Activated CD8-positive, alpha-beta memory T cell treated with anti-CD3 and anti-CD28 coated beads for 1 hour (primary cell): ENCODE measurements at places on chromosomes 3 and 15.

DNA sequence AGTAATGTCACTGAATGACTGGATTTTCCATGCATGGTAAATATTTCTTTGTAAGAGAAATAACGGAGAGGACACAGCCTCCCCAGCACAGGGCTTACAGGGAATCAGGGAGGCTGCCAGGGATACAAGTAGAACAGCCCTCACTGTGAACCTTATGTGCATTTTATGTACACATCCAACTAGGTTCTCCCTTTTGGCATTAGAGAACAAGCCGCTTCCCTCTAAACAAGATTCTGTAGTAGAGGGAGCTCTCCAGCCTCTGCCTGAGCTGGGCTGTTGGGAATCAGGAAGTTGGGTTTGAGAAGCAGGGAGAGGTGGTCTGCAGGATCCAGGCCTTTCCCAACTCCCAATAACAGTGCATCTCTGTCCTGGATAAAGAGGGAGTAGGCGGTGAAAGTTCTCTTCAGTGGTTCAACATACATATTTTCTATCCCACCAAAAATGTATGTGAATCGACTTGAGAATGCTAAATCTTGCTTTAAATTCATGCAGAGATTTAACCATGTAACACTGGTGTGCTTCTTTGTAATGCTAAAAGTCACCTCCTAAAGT, 83.7 kb downstream of the ARNT2 start:
- DNase-seq: no peak

- no peak for DNase-seq
Measured at GRCh38 chr3:32937331-32937730, 14.1 kb upstream of the CCR4 start.

DNA sequence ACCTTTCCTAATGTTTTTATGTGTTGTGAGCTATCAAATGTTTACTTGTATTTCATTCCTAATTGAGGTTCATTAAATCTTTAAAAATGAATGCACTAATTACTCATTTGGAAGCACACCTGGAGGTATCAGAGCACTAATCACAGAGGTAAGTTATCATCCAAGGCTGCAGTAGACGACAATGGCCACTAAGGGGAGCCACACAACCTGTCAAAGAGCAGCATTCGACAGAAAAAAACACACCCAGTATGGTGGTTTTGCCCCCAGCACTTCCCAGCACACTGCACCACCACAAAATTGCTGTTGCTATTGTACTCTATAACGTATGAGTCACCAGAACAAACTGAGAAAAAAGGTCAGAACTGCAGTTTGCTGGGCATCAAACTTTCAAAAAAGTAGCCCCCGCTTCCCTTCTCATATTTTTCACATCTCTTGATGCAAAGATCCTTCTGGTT, 205.9 kb upstream of the IGF1R start:
- DNase-seq: peak; percentile 22

- no peak for DNase-seq
Measured at GRCh38 chr15:65857718-65858402, 11.4 kb upstream of the RAB11A start.

DNA sequence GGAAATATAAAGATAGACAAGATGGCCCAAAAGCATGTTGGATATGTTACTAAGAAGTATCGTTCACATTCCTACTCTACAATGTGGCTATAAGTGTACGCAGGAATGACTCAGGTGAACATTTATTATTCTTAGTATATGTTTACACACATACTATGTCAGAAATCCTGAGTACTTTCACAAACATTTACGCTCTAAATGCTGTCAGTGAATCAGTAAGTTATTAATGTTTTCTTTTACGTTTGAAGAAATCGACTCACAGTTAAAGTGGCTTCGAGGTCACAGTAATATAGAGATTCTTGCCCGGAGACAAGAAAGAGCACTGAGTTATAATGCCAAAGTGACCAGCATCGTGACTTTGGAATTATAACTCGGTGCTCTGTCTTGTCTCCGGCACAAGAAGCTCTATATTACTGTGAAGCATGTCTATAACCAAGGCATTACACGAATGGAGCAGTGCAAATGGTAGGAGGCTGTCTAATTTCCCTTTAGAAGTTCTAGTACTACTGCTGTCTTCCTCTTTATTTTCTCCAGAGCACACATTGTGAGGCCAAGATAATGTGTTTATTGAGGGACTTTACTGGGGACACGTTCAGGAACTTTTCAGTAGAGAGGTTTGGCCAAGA, 61.8 kb upstream of the P3H2 start:
- no peak for DNase-seq

DNA sequence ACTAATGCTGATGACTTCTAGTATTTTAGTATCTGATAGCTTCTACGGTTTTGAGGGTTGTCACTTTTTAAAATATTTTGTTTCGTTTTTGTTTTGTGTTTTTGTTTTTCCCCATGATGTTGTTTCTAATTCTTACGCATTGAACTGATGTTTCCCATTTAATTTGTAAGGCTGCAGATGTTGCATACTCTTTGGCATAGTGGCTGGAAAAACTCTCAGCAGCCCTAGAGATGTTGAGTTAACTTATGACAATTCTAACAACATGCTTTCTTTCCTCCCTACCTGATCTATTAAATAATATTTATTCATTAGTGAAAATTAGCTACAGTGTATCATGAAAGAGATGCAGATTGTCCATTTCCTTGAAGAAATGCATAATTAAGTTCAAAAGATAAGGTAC, 559.3 kb upstream of the GRM7 start:
- DNase-seq: no peak

DNA sequence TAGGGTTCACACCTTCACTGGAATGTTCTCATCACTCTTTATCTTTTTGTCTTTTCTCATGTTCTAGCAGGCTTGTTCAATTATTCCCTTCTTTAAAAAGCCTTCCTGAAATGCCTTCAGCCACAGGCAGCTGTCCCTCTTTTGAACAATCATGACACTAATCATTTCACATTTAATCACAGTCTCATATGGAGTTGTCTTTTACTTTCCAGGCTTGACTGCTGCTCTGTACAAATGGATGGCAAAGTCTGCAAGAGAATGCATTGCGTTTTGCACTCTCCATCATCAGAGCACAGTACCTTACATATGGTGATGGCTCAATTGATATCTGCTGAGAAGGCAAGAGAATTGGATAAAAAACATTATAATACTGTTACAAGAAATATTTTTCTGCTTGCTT, 529.8 kb downstream of the DIPK2A start:
- DNase-seq: no peak

GRCh38 chr15:72196409-72197040, 1.1 kb downstream of the GRAMD2A start:
- no peak for DNase-seq

DNA sequence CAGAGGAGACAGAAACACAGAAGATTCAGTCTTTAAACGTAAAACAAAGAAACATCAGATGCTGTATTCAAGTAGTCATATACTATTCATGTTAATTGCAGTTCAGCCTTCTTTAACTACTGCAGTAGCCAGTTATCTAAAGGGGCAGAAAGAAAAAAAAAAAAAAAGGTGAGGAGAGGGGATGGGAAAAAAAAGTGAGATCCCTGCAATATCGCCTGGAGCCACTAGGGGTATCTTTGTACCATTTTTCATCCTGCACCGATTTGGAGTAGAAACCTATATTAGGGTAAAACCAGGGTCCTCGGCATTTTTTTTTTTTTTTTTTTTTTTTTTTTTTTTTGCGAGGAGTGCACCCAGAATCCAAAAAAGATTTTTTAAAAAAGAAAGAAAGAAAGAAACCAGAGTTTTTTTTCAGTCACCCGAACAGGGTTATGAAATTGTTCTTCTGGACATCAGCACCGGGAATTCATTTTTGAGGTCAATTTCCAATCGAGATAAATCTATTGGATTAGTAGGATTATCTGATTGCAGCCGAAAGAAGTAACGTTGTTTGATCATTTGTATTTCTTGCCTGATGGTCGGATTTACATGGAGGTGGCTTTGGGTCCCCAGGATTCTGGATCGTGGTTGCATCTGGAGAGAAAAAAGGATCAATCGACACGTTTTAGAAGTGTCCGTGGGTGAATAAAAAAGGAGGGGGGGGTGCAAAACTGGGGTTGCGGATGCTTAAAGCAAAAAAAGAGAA, 186.7 kb downstream of the NLGN1 start:
- DNase-seq: no peak

GRCh38 chr3:181880331-181880730, 168.6 kb downstream of the SOX2 start:
- no peak for DNase-seq

- no peak for DNase-seq
Measured at GRCh38 chr3:12230406-12230805, 58.5 kb upstream of the PPARG start.

DNA sequence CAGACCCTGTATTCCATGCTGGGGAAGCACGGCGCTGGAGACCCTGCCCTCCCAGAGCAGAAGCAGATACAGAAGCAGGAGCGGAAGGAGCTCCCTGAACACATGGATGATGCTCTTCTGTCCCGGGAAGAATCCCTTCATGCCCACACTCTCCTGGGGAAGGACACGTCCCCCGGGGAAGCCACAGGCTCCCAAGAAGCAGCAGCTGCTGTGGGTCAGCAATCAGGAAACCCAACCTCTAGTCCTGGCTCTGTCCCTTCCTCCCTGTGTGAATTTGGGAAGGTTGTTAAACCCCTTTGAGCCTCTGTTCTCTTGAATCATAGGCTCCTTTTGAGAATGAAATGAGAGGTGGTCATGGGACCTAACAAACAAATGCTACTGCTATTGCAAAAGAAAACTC, 176.2 kb upstream of the TPM1 start:
- no peak for DNase-seq

- DNase-seq: no peak
Measured at GRCh38 chr3:50204804-50205412, at the start of gene SLC38A3. TSS of gene SLC38A3 (plus strand) at chr3:50205271. CDS start at chr3:50214200, 8,929 bp downstream.

- DNase-seq: no peak
Measured at GRCh38 chr3:33124638-33125037, 10.8 kb downstream of the CRTAP start.

DNA sequence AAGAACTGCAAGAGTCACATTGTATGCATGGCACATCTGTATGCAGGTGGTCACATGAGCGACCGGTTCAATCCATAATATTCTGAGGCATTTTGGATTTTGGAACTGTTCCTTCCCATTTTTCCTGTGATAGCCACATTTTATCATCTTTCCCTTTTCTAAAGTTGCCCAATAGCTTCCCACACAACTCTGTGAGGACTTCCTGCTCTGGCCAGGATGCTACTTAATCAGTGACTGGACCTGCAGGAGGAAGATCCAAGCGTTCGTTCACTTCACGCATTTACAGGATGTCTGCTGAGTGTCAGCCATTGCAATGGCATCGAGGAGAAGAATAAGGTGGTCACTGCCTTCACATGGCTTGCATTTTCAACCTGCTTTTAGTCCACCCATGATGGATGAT, 9.8 kb downstream of the KLHL6 start:
- DNase-seq: no peak

- DNase-seq: no peak
Measured at GRCh38 chr3:123653221-123653682, 68.4 kb upstream of the HACD2 start.

- no peak for DNase-seq
Measured at GRCh38 chr3:10280177-10280529, 12.6 kb downstream of the GHRL start.

DNA sequence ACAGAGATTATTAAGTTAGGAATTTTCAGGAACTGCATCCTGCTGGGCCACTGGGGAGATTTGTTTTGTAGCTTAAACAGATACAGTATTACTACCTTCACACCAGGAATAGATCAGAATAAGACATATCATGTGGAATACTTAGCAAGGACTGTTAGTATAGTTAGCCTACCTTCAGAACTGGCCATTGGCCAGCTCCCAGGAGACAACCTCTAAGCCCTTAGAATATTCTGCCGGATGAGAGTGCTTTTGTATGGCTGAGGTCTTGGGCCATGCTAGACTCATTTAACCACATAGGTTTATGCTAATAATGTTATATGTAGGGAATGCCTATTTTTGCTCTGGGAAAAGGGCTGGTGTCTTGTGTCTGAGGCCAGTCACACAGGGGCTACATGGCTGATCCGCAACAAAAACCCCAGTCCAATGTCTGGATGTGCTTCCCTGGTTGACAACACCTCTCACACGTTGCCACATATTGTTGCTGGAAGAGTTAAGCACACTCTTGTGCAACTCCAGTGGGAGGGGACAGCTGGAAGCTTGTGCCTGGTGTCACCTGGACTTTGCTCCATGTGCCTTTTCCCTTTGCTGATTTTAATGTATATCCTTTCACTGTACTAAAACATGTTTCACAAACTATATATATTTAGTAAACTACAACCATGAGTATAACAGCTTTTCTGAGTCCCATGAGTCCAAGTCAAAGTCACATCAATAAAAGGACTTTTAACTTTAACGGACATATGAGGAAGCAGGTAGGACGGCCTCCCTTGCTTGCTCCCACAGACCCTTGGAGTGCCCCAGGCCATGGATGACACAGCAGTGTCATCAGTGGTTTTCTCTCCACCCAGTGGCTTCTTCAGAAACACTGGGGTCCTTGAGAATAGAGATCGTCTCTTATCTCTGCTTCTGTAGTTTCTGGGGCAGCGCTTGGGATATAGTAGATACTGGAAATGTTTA, 118.0 kb upstream of the C3orf80 start:
- DNase-seq: no peak

GRCh38 chr3:129056451-129057173, 4.0 kb upstream of the GP9 start:
- DNase-seq: no peak

GRCh38 chr15:90595763-90596155, 66.0 kb downstream of the CRTC3 start:
- DNase-seq: no peak

- DNase-seq: no peak
Measured at GRCh38 chr3:189688262-189688661, 57.1 kb downstream of the TP63 start.
